ENCODE measurements at places on chromosomes 2 and 18.

- peak; percentile 54 for DNase-seq
Measured at GRCh38 chr2:137865954-137866540, 98.2 kb upstream of the HNMT start.

DNA sequence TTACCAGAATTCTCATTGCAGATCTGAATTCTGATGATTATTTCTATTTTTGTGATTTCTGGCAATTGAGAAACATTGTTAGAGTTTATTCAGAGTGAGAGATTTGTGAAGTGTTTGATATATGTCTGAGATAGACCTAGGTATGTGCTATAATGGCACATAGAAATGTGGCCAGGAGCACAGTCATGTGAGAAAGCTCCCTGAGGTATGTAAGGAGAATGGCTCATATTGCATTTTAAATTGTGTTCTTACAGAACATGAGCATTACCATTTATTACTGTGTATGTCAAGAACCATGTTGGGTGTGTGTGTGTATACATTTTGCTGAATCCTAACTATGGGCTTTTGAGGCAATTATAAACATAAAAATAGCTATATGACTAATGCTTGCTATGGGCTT, 101.2 kb downstream of the RAPGEF4 start:
- DNase-seq, result no peak

DNA sequence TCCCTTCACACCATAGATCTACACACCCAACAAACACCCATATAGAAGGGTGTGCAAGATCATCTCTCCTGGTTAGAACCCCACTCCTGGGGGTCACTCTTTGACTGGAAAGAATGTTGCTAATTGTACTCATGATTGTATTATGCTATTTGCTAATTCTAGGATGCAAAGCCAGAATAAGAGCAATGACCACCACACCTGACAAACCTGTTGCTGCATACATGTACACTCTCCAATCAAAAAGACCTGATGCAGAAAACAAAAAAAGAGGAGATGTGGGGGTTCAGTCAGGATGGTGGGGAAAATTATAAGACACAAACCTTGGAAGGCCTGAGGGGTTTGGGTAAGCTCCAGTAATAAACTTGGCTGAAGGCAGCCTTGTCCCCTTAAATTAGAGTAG, 36.9 kb upstream of the PDK1 start:
- no peak for DNase-seq

DNA sequence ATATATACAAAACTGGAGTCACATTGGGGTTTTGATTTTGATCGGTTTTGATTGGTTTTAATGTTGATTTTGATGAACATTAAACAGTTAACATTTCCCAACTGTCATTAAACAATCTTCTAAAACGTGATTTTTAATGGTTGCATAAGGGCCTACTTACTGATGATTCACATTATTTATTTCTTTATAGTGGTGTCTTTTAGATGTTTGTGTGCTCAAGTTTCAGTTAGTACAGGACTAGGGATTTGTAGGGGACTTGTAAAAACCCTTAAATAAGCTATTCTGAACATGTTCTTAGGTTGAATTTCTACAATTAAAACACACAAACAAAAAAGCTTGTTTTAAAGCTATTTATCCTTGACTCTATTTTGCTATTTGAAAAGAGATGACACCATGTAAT, 61.6 kb downstream of the TTC21B start:
- no peak for DNase-seq

GRCh38 chr2:9655441-9656269, 24.9 kb upstream of the YWHAQ start:
- no peak for DNase-seq

GRCh38 chr2:218993345-218994315, at the start of gene CRYBA2:
Gene CRYBA2 (minus strand): TSS chr2:218993422. CDS start chr2:218993176, 246 bp downstream.
- DNase-seq, result no peak

- DNase-seq, result no peak
Measured at GRCh38 chr2:187299122-187299906, 148.7 kb downstream of the CALCRL start.

GRCh38 chr2:203177361-203177760, 61.5 kb upstream of the CYP20A1 start:
- DNase-seq, result no peak

GRCh38 chr2:175620106-175620505, 382.0 kb downstream of the LNPK start:
- no peak for DNase-seq

- no peak for DNase-seq
Measured at GRCh38 chr2:164993287-164994016, 38.1 kb upstream of the SLC38A11 start.

DNA sequence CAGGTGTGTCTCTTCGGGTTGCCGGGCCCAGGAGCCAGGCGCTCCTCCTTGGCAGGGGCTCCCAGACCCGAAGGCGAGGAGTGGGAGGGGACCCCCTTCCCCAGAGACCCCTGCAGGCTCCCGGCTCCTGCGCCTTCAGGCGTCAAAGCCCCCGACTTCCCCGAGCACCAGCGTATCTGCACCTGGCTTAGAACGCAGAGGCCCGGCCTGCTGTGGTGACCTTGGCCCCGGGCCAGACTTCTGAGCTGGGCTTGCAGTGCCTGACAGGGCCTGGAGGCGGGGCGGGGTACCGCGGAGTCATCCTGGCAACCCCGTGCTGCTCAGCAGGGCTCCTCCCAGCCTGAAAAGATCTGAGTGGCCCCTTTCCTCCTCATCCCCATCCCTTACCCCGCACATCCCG, 27.0 kb downstream of the SKA1 start:
- no peak for DNase-seq

DNA sequence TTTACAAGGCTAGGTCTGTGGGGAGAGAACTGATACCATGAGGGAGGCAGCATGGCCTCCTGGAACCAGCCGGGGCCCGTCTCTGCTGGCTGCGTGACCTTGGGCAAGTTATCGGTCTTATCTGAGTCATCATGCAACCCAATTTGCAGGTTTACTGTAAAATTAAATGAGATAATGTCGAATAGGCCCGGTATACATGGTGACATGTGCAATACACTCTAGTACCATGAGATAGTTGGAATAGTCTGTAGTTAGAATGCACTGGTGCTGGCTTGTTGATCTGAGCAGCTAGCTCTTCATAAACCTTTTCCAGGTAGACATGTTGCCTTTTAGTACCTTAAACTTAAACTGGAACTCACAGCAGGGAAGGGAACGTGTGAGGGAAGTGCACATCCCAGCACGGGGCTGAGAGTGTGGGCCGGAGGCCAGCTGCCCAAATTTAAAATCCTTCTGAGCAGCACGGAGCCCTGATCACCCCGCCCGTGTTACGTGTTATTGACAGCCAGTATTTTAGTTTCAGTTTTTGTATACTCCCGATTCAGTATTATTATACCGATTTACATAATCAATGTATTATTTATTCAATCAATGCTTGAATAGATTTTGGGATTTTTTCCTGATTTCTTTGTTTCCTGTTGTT, 72.4 kb upstream of the HS6ST1 start:
- DNase-seq, result no peak

DNA sequence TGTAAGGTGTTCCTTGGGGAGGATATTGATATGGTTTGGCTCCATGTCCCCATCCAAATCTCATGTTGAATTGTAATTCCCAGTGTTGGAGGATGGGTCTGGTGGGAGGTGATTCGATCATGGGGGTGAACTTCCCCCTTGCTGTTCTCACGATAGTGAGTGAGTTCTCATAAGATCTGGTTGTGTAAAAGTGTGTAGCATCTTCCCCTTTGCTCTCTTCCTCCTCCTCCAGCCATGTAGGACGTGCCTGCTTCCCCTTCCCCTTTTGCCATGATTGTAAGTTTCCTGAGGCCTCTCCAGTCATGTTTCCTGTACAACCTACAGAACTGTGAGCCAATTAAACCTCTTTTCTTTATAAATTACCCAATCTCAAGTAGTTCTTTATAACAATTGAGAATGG, 458.7 kb downstream of the LPIN1 start:
- no peak for DNase-seq

DNA sequence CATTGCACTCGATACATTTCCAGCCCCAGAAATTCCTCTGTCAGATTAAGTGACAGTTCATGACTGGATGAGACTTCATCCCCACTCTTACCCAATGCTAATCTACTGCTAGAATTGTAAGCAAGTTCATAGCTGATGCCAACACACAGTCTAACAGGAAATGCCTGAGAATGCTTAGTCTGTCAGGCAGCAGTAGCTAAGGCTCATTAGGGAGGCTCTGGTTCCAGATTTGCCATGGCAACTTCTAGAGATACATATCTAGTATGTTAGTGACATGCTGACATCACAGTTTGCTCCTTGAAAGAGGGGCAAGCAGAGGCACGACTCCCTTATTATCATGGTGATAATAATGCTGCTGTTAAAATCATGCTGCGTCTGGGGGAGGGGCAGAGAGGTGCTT, 198.4 kb downstream of the RBM43 start:
- no peak for DNase-seq

DNA sequence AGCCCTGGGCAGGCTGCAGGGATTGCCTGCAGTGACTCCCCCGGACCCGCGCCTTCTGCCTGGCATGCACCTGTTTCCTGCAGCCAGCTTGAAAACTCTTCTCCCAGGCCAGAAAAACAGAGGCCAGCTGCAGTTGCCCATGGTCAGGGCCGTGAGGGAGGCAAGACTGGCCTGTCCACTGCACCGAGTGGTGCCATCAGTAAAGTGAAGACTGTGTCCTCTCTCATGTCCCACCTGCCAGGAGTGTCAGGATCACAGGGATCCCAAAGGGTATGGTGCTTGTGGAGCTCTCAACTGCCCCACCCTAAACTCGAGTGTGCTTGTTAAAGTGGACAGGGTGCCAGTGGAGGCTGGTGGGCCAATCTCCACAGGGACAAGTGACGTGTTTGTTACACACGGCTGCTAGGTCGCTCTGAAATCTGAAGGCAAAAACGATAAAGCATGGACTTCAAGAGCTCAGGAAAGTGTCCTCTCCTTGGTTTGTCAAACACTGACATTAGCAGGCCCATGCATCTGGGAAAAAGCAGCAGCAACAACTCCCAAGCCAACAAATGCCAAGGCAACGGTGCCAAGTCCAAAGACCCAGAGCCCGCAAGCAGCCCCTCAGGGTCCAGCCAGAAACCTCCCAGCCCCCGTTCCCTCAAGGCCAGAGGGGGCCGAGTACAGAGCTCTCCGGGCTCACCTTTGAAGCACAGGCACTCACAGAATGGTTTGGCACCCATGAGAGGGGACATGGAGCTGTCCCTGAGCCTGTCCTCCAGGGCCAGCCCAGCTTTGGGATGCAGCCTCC, 213.2 kb downstream of the HDAC4 start:
- no peak for DNase-seq

GRCh38 chr2:218257390-218257981, 3.3 kb upstream of the GPBAR1 start:
- peak; percentile 59 for DNase-seq

DNA sequence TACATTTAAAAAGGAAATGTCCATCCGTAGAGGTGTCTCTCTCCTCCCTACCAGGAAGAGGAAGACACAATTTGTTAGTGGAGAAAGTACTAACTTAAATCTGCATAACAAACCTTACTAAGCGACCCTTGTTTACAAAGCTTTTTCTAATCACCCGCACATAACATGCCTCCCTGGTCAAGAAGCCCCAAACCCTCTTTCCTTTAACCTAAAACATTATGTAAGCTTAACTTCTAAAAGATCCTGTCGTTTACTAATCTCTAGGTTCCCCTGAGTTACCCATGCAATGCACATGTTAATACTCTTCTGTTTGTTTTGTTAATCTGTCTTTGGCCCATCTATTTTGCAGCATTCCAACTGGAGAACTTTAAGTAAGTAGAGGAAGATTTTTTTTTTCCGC, 630.3 kb upstream of the NRXN1 start:
- DNase-seq, result no peak

Measured in CD4-positive, alpha-beta T cell (primary cell).